ENCODE measurements at places on chromosomes 13 and 19.

- no peak for DNase-seq
These were observed 143.2 kb downstream of the KATNAL1 start for GRCh38 chr13:30164146-30164545.

DNA sequence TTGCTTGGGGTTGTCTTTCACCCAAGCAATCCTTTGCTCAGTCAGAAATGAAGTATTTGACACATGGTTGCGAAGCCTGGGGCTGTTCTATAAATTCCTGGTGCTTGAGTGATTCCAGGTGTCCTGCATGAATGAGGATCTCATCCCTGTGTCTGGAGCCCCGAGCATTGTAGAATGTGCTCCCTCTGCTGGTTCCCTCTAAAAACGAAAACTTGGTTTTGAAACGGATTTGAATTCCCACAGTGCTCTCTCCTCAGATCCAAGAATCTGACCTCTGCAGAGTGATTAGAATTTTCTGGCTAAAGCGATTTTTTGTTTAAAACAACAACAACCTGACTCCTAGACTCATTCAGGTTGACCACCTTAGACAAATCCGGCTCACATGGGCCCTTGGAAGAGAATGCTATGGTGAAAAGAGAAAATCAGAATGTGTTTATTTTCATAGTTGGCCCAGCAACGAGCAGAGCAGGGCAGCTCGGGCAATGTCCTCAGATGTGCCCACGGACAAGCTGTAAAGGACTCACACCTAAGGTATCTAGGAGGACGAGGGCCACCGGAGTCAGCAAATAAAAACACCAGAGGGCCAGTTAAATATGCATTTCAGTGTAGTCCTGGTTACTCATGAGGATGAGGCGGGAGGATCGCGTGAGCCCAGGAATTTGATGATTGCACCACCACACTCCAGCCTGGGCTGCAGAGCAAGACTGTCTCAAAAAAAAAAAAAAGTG lies 8.7 kb upstream of the ATP12A start:
- peak; percentile 41 for DNase-seq

GRCh38 chr19:32233091-32233490 lies 112.3 kb upstream of the ZNF507 start:
- DNase-seq = no peak

GRCh38 chr19:16402041-16402440 lies 69.7 kb downstream of the EPS15L1 start:
- no peak for DNase-seq

- no peak for DNase-seq
These were observed 67.5 kb downstream of the LATS2 start for GRCh38 chr13:20993661-20994440.

GRCh38 chr13:42574435-42575311 lies 721 bp downstream of the TNFSF11 start:
- peak; percentile 30 for DNase-seq

- no peak for DNase-seq
These were observed 356.9 kb downstream of the DIAPH3 start for GRCh38 chr13:59806801-59807200.

GRCh38 chr13:111302045-111302726 lies 18.3 kb upstream of the TEX29 start:
- DNase-seq = no peak

DNA sequence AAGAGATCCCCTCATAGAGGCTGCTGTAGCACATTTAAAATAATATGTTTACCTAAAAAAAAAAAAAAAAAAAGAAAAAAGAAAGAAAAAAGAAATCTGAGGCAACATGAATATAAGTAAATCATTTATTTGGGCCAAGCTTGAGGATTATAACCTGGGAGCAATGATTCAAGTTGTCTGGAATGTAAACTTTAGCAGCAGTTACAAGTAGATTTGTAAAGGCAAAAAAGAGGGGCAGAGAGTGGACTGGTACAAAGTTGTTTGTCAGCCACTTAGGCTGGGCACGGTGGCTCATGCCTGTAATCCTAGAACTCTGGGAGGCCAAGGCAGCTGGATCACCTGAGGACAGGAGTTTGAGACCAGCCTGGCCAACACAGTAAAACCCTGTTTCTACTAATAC lies 11.3 kb downstream of the ZNF43 start:
- no peak for DNase-seq

GRCh38 chr19:40136818-40137217 lies 46.1 kb upstream of the ZNF780A start:
- DNase-seq = no peak

DNA sequence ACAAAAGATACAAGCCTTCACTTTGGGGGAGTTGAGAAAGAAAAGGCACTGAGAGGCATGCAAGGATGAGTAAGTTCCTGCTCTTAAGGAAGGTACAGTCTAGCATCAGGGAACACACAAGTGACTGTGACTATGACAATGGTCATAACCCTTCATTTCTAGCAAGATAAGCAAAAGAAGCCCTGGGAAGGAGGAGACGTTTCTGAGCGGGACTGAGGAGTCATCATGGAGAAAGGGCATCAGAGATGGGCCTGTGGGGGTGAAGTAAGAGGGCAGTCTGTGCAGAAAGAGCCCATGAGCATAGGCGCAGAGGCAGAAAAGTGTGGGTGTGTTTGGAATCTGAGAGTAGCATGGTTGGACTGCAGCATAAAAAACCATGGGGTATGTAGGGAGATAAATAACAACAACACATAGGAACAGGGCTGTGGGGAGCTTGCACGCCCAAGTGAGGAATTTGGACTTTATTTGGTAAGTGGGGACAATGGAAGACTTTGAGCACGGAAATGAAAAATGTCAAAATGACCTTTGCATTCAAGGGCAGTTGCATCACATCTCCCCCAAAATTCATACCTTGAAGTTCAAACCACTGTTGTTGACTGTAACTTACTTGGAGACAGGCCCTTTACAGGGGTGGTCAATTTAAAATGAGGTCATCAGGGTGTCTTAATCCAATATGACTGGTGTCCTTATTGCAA lies 86.7 kb downstream of the MBNL2 start:
- DNase-seq = no peak

GRCh38 chr13:102784483-102784882 lies 10.9 kb upstream of the TEX30 start:
- DNase-seq = no peak

GRCh38 chr19:5131506-5132205 lies 162.7 kb downstream of the KDM4B start:
- peak; percentile 73 for DNase-seq

GRCh38 chr13:107258599-107259187 lies 690.8 kb upstream of the ARGLU1 start:
- DNase-seq = no peak

DNA sequence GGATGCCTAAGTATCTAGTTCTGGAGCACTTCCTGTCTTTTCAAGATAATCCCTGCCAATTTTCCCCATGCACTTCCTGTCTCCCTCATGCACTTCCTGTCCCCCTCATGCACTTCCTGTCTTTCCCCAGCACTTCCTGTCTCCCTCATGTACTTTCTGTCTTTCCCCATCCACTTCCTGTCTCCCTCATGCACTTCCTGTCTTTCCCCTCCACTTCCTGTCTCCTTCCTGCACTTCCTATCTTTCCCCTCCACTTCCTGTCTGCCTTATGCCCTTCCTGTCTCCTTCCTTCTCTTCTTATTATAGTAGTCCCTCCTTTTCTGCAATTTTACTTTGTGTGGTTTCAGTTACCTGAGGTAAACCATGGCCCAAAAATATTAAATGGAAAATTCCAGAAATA lies 3.0 kb upstream of the TNNT1 start:
- DNase-seq = no peak

- DNase-seq = no peak
These were observed 35.8 kb upstream of the CEACAM21 start for GRCh38 chr19:41540041-41540695.

DNA sequence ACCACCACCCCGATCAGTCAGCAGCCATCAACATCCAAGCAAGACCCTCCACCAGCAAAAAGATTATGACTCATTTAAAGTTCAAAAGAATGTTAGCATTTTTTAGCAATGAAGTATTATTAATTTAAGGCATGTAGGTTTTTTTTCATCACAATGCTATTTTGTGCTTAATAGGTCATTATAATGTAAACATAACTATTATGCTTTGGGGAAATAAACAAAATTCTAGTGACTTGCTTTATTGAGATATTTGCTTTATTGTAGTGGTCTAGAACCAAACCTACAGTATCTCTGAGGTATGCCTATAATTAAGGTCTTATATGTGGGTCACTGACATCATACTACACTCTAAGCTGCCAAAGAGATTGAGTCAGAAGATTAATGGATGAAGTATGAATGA lies 20.0 kb downstream of the KLF12 start:
- no peak for DNase-seq

- peak; percentile 86 for DNase-seq
These were observed at the start of gene GET3 for GRCh38 chr19:12736995-12737834. Gene GET3, plus strand, starts transcription at chr19:12737497. Its CDS starts 9 bp downstream, at chr19:12737506.

- no peak for DNase-seq
These were observed 27.3 kb upstream of the ZNF562 start for GRCh38 chr19:9702186-9702585.

DNA sequence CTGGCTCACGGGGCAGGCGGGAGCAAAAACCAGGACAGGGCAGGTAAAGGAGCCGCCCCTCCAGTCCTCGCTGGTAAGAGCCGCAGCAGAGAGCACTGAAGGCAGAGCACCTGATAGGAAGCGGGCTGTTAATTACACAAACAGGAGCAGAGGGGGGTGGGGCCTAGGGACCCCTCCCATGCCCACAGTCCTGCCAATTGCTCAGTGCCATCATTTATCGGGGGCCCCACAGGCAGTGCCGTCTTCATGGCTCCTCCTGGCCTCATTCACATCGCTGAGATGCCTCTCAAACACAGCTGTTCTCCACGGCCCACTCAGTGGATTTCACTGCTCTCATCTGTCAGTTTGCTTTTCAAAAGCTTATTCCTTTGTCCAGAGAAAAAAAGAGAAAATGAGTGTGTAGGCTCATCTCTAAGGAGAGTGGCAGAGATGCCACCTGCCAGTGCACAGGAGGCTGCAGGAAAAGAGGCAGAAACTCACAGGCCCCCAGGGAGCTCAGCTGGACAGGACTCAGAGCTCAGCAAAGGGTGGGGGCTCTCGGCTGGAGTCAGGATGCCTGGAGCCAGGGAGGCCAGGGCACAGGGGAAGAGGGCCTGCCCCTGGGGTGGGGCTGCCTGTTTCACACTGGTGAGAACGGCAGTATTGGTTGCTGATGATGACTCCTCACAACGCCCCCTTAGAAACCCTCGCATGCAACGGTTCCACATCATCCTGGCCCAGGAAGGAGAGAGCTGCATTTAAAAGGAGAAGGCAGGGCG lies 174.6 kb downstream of the COL4A1 start:
- DNase-seq = no peak

DNA sequence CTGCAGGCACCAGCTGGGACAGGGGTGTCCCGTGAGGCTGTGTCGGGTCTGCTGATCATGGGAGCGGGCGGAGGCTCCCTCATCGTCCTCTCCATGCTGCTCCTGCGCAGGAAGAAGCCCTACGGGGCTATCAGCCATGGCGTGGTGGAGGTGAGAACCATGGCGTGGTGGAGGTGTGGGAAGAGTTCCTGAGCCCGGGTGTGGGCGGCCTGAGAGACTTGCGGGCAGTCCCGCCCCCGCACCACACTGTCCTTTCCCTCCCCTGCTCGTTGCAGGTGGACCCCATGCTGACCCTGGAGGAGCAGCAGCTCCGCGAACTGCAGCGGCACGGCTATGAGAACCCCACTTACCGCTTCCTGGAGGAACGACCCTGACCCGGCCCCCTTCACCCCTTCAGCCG lies 10.7 kb downstream of the APLP1 start:
- DNase-seq = no peak

- DNase-seq = peak; percentile 12
These were observed 63.0 kb downstream of the ITGBL1 start for GRCh38 chr13:101515504-101515903.
